ENCODE measurements at places on chromosomes 2 and 18.
A peak's percentile ranks its signal among the peaks of the same experiment; 100 is the strongest.

GRCh38 chr2:234795272-234795920 is 156.4 kb upstream of the SH3BP4 start:
- no peak for DNase-seq

GRCh38 chr2:209690029-209690754 is 81.4 kb upstream of the UNC80 start:
- no peak for DNase-seq

DNA sequence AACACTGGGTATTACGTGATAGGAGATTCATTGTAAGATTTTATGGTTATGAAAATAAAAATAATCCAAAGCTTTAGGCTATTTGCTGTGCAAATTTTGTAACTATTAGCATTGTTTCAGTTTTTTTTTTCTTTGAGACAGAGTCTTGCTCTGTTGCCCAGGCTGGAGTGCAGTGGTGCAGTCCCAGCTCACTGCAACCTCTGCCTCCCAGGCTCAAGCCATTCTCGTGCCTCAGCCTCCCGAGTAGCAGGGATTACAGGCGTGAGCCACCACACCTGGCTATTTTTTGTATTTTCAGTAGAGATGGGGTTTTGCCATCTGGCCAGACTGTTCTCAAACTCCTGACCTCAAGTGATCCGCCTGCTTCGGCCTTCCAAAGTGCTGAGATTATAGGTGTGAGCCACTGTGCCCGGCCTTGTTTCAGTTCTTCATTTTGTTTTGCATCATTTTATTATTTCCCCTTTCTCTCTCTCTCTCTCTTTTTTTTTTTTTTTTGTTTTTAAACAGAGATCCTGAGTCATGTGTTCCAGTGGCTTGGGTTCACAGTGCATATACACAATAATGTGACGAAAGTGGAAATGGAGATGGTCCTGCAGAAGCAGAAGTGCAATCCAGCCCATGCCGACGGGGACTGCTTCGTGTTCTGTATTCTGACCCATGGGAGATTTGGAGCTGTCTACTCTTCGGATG is 25.8 kb downstream of the CASP10 start:
- no peak for DNase-seq

- peak; percentile 43 for DNase-seq
These were observed 21.0 kb upstream of the CDKL4 start for GRCh38 chr2:39264733-39265132.

DNA sequence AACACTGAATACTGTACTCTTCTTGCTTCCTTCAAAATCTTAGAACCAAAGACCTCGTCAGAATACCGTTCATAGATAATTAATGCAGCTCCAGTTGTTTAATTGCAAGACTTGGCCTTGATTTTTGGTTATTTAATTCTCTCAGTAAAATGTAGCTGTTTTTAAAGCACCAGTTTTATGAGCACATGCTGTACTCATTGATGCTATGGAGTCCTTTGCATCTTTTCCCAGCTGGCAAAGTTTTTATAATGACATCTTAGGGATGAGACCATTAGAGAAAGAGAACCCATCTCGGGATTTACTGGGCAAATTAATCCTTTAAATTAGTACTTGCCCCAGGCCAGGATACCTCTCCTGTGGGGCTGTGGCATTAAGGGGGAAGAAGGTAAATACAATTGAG is 199.3 kb downstream of the MEMO1 start:
- no peak for DNase-seq

DNA sequence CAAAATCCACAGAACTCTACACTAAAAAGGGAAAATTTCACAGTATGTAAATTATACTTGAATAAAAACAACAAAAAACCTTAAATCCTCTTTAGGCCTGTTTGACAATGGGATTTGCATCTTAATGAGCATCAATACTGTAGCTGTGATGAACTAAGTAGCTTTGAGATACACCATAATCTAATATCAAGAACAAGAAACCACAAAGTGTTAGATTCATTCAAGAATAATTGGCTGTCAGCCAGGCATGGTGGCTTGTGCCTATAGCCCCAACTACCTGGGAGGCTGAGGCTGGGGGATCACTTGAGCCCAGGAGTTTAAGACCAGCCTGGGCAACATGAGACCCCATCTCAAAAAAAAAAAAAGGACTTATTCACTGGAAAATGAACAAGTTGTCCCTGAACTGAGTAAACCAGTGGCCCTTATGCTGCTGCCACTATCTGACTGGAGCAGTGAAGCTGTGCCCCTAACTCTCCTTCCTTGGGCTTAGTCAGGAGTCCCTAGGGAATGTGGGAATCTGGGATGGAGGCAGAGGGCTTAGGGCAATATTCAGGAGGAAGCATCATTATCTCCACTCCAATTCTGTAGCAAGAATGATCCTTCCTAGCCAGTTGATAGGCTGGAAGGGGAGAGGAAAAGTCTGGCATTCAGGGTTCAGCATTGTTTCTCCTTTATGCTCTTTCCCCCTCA is 88.5 kb downstream of the PRKCE start:
- DNase-seq, result no peak

GRCh38 chr2:121335294-121336290 is 50.6 kb upstream of the TFCP2L1 start:
- DNase-seq, result no peak

GRCh38 chr2:43100883-43101662 is 125.3 kb downstream of the ZFP36L2 start:
- DNase-seq, result no peak

DNA sequence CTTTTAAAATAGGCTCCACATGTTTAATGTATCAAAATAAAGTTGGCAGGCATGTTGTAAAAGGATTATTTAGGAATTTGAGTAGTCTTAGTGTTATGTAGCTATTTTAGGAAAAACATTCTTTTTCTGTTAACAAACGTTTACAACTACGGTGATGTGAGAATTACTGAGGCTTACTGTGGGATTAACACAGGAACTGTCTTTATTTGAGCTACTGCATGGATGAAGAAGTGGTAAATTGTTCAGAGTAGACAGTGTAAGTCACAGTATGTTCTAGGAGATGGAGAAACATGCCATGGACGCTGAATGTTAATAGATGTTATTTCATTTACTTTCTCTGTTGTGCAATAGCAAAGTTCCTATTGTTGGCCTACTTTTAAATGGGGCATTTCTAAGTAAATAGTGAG is 1.6 kb downstream of the PPM1B start:
- DNase-seq, result no peak

DNA sequence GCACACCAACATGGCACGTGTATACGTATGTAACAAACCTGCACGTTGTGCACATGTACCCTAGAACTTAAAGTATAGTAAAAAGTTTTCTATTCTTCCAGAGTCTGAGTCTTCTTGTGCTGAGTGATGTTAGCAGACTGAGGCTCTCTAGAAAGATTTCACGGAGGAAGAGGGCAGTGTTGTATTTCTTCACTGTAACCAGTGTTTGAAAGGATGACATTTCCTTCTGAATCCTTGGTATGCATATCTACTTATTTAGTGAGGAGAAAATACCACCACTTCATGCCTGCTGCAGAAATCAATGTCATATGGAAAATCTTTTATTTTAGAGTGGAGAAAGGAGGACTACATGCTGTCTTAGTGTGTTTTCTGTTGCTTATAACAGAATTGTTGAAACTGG is 357.1 kb downstream of the CCDC85A start:
- DNase-seq, result no peak

GRCh38 chr2:172919732-172920131 is 155.9 kb upstream of the MAP3K20 start:
- no peak for DNase-seq

- DNase-seq, result peak; percentile 63
These were observed 89.7 kb downstream of the KCTD1 start for GRCh38 chr18:26458526-26459232.

DNA sequence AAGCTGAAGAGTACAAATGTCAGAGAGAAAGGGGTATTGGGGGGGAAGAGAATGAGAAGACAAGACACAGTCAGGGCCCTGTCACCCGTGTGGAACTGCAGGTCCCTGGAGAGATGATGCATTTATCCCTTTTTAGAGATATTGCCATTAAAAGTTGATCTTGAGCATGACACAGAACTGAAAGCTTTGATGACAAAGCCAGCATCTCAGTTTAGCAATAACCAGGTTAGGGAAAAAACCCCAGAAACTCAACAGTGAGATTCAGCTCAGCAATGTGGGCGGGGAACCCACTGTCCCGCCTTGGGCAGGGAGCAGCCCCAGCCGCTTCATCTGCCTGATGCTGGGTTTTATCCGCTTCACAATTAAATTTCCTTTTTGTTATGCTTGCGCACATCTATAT is 181.1 kb downstream of the NEDD4L start:
- peak; percentile 66 for DNase-seq

DNA sequence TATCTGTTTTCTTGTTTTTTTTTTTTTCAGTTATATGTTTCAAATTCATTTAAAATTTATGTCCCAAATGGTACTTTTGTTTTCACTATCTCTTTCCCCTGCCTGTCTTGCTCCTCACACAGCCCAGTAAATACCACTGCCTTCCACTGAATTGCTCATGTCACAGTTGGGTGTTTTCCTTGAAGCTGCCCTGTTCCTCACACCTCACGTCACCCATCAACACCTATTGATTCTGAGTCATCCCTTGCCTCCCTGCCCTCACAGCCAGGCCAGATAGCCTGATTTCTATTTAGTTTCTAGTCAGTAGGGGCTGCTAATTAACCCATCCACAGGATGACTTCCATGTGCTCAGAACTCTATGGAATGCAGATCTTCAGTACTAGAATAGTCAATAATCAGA is 25.3 kb downstream of the FSHR start:
- no peak for DNase-seq

DNA sequence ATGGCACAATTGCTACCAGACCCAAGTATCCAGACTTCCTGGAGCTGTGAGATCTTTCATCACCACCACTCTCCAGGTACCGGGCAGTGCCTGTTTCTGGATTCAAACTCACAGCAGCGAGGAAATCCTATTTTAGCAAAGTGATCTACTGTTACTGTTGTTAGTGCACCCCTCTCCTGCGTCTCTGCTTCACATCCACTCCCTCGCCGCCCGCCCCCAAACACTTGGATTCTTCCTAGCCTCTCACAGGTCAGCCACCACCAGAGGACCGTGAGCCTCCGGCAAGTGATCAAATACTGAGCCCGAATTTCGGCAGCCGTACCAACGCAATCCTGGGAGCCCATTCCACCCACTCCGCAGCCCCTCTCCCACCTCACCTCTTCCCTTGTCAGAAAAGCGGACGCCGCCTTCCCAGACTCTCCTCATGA is 519 bp downstream of the METTL4 start:
- DNase-seq, result peak; percentile 58

GRCh38 chr2:135909976-135910375 is 33.7 kb upstream of the MCM6 start:
- DNase-seq, result no peak

DNA sequence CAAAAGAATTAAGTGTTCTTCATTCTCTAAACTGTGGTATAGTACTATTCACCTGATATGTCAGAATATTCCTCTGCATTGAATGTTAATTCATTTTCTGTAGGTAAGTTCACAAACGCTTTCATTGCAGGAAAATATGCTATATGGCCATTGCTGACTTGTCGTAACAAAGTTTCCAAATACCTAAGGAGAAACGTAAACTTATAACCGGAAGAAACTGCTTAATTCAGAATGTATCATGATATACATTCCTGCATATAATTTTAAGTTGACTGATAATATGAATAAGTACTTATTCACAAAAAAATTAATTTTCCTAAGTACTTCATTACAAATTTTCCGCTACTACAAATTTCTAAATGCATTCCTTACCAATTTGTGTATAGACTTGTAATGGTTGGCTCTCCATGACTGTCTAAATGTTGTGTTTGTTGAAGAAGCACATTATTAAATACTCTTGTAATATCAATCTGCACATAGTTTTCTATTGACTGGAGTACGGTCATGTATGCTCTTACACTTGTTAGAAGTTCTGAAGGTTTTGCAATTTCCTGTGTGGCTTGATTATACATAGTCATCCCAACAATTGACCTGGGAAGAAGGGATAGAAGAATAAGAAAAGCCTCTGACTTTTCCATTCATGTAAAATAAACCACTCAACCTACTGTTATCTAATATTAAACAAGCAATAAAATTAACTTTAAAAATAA is 85.4 kb downstream of the NCKAP1 start:
- no peak for DNase-seq

GRCh38 chr2:74863802-74864248 is 29.9 kb downstream of the HK2 start:
- no peak for DNase-seq

DNA sequence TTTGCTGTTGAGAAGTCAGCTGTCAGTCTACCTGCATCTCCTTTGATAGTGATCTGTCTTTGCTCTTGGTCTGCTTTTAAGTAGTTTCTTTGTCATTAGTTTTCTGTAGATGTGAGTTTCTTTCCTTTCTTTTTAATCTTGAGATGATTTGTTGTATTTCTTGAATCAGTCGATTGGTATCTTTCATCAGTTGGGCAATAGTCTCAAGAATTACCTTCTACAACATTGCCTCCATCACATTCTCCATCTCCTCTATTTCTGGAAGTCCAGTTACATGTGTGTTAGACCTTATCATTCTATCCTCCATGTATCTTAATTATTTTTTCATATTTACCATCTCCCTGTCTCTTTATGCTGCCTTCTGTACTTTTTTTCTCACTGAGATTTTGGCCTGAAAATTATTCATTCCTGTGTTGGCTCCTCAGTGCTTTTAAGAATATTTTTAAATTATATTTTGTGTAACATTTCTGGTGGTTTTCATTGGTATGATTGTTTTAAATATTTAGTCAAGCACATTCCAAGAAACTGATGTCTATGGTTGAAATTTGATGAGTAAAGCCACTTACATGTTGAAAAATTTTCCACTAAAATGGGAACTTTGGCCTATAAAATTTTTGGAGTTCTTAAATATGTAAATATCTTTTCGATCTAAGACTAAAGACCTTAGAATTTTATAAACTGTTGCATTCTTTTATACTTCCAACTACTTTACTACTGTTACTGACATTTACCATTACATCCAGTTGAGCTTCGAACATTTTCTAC is 239.5 kb upstream of the MGAT5 start:
- DNase-seq, result no peak

DNA sequence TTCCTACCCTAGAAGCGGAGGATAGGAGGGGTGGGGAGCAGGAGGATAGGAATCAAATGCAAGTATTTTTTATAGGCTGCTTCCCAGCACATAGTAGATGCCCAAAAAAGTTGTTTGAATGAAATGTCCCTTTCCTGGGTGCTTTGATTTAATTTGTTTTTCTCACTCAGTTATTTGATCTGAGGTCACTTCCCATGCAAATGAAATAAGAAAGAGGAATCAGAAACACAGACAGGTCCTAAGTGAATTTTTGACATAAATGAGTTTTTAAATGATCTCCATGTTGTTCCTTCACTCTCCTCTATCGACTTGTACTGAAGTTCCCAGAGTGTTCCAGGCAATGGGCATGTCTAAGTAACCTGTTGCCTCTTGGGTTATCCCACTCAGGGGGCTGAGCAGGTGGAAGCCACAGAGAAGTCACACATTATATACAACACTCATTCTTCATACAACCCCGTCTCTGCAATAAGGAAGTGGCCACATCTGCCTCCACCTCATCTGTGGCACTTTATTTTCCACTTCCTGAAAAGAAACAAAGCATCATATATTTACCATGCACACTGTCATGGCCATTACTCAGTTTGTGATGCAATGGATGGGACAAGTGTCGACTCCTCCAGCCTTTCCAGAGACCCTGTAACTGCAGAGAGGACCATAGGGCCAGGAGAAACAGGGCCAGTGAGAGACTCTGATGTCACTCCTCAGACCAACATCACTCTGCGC is 81.9 kb upstream of the ZNF397 start:
- no peak for DNase-seq

- DNase-seq, result no peak
These were observed 165.1 kb downstream of the RPIA start for GRCh38 chr2:88856409-88857135.
